Stimulated activated naive B cell treated with anti-CD40 and anti-IgM and Interleukin-4, amounts not matched to agents 10 μg/mL and 1 μg/mL and 100 μg/mL, for 72 hours (primary cell): ENCODE measurements at places on chromosomes 13 and 19.
A peak's percentile ranks its signal among the peaks of the same experiment; 100 is the strongest.

GRCh38 chr13:58081301-58081820 is 449.8 kb downstream of the PCDH17 start:
- DNase-seq, result no peak
- no peaks in the 10 kb centered on the region for H3K4me1 ChIP-seq
- no peak overlapping the region for H3K4me3 ChIP-seq
- no peaks in the 10 kb centered on the region for H3K36me3 ChIP-seq
- no peak overlapping the region for H3K27ac ChIP-seq

DNA sequence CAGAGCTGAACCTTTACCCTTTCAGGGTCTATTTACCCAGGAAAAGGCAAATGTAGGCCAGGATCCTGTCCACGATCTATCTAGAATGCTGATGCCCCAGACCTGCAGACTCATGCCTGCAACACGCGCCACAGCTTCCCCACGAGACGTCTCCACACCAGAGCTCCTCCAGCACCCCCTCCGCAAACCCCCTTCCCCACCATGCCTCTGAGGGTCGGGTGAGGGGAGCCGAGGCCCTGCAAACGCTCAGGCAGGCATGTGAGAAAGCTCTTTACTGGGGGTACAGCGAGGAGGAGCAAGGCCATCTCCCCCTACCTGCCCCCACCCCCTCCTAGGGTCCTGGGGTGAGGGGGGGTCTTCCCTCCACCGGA is 8.9 kb downstream of the DYRK1B start:
- no peaks in the 10 kb centered on the region for H3K27me3 ChIP-seq
- H3K27ac ChIP-seq, result no peak overlapping the region
- no peak for DNase-seq
- H3K36me3 ChIP-seq, result peaks cover 49% of the 10 kb centered on the region
- peaks cover 11% of the 10 kb centered on the region for H3K4me1 ChIP-seq
- H3K4me3 ChIP-seq, result no peak overlapping the region

- H3K36me3 ChIP-seq, result peaks cover 53% of the 10 kb centered on the region
- H3K27ac ChIP-seq, result no peak overlapping the region
- no peaks in the 10 kb centered on the region for H3K4me1 ChIP-seq
These were observed 223.6 kb downstream of the RGCC start for GRCh38 chr13:41680900-41681299.

DNA sequence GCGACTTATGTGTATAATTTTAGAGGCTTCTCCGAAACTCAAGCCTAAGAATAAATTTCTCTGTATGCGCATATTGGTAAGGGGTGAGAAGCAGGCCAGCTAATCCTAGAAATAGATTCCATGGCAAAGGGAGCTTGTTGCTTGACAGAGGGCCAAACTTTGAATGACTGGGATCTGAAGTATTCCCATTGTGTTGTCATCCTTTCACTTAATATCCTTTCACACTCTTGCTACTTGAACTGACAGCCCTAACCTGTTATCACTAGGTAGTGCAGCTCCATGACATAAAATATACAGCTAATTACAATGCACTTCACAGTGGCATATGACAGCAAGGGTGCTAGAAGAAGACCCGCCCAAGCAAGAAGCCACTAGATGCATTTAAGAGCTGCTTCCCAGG is 309.8 kb downstream of the OXGR1 start:
- H3K4me3 ChIP-seq, result no peak overlapping the region
- no peaks in the 10 kb centered on the region for H3K36me3 ChIP-seq
- no peaks in the 10 kb centered on the region for H3K4me1 ChIP-seq
- DNase-seq, result no peak

DNA sequence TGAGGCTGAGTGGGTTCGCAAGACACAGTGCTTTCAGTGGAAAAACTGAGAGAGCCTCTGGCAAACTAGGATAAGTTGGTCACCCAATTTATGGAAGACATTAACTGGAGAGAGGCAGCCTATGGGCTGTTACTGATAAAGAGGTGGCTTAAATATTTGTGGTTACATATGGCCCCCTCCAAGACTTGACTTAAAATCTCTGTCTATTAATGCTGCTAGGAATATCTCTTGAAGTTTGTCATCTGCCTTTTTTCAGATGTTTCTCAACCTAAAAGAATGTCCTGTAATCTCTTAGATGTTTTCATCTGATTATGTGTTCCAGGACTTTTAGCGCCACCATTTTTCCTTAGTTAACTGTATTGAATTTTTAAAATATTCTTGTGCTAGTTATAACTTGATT is 54.6 kb downstream of the NAA16 start:
- H3K27ac ChIP-seq, result no peak overlapping the region
- H3K27me3 ChIP-seq, result no peaks in the 10 kb centered on the region
- no peak overlapping the region for H3K4me3 ChIP-seq
- peaks cover 34% of the 10 kb centered on the region for H3K36me3 ChIP-seq
- DNase-seq, result no peak

DNA sequence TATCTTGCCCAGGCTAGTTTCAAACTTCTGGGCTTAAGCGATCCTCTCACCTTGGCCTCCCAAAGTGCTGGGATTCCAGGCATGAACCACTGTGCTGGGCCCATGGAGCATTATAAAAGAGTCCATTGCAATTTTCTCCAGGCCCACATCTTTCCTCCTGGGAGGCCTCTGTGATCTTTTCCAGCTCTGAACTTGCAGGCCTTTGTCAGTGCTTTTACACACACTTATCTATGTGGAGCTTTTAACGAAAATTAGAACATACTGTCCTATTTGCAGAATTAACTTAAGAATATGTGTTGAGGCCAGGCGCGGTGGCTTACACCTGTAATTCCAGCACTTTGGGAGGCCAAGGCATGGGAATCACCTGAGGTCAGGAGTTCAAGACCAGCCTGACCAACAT is 23.9 kb downstream of the TDRD12 start:
- H3K27me3 ChIP-seq, result peaks cover 16% of the 10 kb centered on the region
- no peak overlapping the region for H3K27ac ChIP-seq
- H3K4me1 ChIP-seq, result no peaks in the 10 kb centered on the region
- no peak for DNase-seq

DNA sequence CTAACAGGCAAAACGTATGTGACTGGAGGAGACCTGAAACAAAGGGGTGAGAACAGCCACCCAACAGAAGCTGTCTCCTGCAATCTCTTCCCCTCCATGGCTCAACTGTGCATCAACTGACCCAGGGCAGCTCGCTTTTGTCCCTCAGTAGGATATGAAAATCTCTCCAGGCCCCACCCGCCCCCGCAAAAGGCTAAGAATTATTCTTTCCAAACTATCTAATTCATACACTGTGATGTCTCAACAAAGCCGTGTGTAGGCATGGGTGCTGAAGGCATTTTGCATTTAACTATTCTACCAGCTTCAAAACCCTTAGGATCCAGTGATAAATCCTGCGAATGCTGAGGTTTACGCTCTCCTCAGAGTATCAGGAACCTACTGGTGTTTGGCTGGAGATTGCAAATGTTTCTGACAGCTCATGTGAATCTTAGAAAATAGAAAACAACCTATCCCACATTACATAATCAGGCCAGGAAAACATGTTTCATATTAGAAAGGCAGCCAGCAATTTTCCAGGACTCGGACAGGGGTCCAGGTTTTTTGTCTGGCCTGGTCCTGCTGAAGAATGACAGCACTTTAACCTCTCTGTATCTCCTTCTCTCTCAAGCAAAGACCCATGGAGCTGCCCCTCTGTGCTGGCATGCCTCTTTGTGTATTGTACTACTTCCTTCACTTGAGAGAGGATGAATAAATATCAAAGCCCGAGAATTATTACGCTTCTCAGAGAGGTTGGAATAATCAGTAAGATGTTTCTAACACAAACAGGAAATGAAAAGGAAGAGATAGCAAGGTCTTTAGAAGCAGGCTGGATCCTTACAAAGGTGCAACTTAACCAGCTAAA is 17.3 kb downstream of the DHRS12 start:
- peaks cover 10% of the 10 kb centered on the region for H3K4me1 ChIP-seq
- DNase-seq, result no peak
- peaks cover 13% of the 10 kb centered on the region for H3K36me3 ChIP-seq
- H3K27me3 ChIP-seq, result no peaks in the 10 kb centered on the region
- no peak overlapping the region for H3K4me3 ChIP-seq

GRCh38 chr19:47703301-47703700 is 9.9 kb upstream of the EHD2 start:
- no peak for DNase-seq
- peaks cover 5% of the 10 kb centered on the region for H3K4me1 ChIP-seq
- H3K4me3 ChIP-seq, result no peak overlapping the region
- no peak overlapping the region for H3K27ac ChIP-seq

- peak; percentile 41 for DNase-seq
- peaks cover 33% of the 10 kb centered on the region for H3K4me1 ChIP-seq
- H3K27ac ChIP-seq, result peak overlapping the region; percentile 56
- H3K4me3 ChIP-seq, result no peak overlapping the region
These were observed 14.6 kb downstream of the GNA11 start for GRCh38 chr19:3108775-3109174.

DNA sequence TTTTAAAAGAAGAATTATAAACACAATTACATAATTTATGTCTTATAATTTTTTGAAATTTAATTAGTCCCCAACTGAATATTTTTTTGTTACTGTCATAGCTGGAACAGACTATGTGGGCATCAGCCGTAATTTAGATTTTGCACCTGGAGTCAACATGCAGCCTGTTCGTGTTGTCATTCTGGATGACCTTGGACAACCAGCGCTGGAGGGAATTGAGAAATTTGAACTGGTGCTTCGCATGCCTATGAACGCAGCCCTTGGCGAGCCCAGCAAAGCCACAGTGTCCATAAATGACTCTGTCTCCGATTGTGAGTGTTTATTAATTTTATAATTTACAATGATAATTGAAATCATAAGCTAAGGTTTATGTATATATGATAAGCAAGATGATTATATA is 142.3 kb downstream of the STOML3 start:
- H3K36me3 ChIP-seq, result no peaks in the 10 kb centered on the region
- no peak overlapping the region for H3K27ac ChIP-seq
- DNase-seq, result no peak
- peaks cover 7% of the 10 kb centered on the region for H3K27me3 ChIP-seq
- H3K4me3 ChIP-seq, result no peak overlapping the region

- peaks cover 5% of the 10 kb centered on the region for H3K27me3 ChIP-seq
- no peak within 1 kb of the TSS for H3K27ac ChIP-seq
- H3K4me1 ChIP-seq, result peaks cover 4% of the 10 kb centered on the region
- no peak within 1 kb of the TSS for H3K4me3 ChIP-seq
- H3K36me3 ChIP-seq, result no peaks in the 10 kb centered on the region
- no peak for DNase-seq
These were observed at the start of gene CEACAM6 for GRCh38 chr19:41755328-41755913. TSS of gene CEACAM6 (plus strand) at chr19:41755530. CDS start at chr19:41755639, 109 bp downstream.

DNA sequence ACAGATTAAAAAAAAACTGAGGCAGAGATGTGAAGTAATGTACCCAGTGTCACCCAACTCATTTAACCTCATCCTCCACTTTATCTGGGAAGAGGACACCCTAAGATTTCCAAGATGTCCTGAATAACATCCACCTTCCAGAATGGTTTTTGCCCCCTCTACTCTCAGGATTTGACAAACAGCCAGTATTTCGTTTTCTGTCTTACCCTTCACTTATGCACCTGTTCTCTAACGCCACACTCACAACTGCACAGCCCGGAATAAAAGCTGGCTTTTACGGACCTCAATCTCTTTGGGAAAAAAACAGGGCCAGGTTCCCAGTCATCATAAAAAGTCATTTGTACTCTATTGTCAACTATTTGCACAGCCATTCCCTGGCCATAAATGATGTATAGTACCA is 21.2 kb upstream of the CEACAM6 start:
- no peaks in the 10 kb centered on the region for H3K36me3 ChIP-seq
- peaks cover 40% of the 10 kb centered on the region for H3K27me3 ChIP-seq
- H3K4me3 ChIP-seq, result no peak overlapping the region

DNA sequence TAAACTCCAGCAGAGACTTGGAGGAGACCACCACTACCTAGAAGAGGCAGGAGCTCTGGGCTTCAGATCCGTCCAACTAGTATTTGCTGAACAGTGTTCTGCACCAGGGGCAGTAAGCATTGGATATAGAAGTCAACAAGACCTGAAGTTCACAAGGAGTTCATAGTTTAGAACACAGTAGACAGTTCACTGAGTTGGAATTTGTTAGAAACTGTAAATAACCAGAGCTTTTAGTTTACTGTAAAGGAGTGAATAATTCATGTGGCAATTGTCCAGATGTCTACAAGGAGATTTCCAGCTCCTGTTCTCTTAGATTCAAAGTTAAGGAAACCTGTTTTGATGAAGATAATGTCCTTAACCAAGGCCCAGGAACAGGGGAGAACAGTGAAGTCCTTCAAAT is 128.9 kb downstream of the COG6 start:
- H3K27me3 ChIP-seq, result no peaks in the 10 kb centered on the region
- no peak overlapping the region for H3K4me3 ChIP-seq
- no peak overlapping the region for H3K27ac ChIP-seq

DNA sequence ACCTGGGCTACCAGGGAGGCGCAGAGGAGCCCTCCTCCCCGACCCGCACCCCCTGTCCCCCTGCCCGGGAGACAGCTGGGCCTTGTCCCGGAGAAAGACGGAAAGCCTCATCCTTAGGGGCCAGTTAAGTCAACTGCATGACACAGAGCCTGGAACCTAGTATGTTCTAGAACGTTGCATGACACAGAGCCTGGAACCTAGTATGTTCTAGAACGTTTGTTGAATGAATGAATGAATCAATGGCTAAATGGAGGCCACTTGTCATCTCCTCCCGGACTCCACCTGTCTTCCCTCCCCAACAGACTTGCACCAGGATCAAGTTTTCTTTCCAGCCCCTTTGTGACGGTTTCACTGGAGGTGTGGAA is 706 bp downstream of the SERP2 start:
- no peaks in the 10 kb centered on the region for H3K36me3 ChIP-seq
- H3K27me3 ChIP-seq, result peaks cover 25% of the 10 kb centered on the region
- DNase-seq, result no peak
- peaks cover 6% of the 10 kb centered on the region for H3K4me1 ChIP-seq
- no peak overlapping the region for H3K27ac ChIP-seq

GRCh38 chr13:23888658-23889614 is at the start of gene MIPEP:
TSS of gene MIPEP (minus strand) at chr13:23889400. CDS start at chr13:23889320, 80 bp downstream.
- peak; percentile 87 for DNase-seq
- H3K36me3 ChIP-seq, result peaks cover 9% of the 10 kb centered on the region
- peak within 1 kb of the TSS; percentile 99 for H3K4me3 ChIP-seq
- no peaks in the 10 kb centered on the region for H3K27me3 ChIP-seq

GRCh38 chr13:61797397-61797796 is 381.7 kb upstream of the PCDH20 start:
- H3K27me3 ChIP-seq, result no peaks in the 10 kb centered on the region
- H3K27ac ChIP-seq, result no peak overlapping the region

DNA sequence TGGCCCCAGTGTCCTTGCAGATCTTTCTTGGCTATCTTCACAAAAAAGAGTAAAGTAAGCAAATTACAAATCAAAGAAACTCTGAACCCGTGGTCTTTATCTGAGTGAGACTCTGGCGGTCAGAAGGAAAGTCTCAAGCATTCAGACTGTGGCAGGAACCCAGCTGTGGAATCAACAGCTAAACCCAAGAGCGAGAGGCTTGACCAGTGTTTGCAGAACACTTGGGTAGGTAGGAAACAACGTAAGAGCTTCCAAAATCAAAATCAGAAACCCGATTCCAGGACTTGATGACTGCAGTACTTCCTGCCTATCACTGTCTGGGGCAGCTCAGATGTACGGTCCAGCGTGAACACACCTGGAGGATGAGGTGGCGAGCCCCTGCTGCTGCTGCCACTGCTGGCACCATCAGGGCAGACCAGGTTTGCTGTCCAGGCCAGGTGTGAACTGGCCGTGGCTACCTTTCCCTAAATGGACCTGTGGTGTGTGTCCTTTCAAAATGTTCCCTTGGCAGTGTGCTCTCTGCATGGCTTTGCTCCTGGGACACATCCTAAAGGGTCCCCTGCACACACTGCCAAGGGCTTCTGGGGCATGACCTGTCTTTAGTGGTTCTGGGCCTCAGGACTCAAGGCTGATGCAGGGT is 9.5 kb downstream of the TUBA3C start:
- H3K36me3 ChIP-seq, result no peaks in the 10 kb centered on the region
- DNase-seq, result no peak
- H3K4me3 ChIP-seq, result no peak overlapping the region
